ENCODE measurements at places on chromosomes 3 and 15. TPM values are rescaled to one million over a fixed set of nuclear protein-coding genes. Genes with fewer than 3 reads are reported as not detected.

The MYL3 gene
- 6.7 TPM for polyA plus RNA-seq

The COL7A1 gene
- polyA plus RNA-seq, result 144 TPM

The DVL3 gene
- polyA plus RNA-seq, result 28.2 TPM

The SLC28A2 gene
- not detected for polyA plus RNA-seq

The CHRNA5 gene
- polyA plus RNA-seq, result 0.24 TPM
